ENCODE measurements at places on chromosomes 7 and 10. TPM values are rescaled to one million over a fixed set of nuclear protein-coding genes. Genes with fewer than 3 reads are reported as not detected.
A peak's percentile ranks its signal among the peaks of the same experiment; 100 is the strongest.

- DNase-seq: no peak
These were observed 23.3 kb upstream of the AGBL3 start for GRCh38 chr7:134963036-134963435.

DNA sequence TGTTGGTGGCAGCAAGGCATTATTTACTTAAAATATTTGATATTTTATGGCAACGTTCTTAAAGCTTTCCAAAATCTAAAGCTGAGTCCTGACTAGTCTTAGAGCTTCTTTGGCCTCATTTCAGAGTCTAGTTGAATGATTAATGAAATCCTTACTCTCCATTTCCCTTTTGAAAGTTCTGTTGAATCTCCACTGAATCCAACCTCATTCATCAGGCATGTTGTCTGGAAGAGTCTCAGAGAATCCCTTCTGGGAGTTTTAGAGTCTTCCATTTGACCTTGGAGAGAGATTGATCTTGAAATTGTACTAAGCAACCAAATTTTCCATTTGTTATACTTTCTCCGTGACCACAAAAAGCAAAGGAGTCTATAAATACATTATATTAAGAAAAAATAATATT, 198.5 kb upstream of the TMEM196 start:
- DNase-seq: no peak

Gene GFRA1
- total RNA-seq: 49.4 TPM

DNA sequence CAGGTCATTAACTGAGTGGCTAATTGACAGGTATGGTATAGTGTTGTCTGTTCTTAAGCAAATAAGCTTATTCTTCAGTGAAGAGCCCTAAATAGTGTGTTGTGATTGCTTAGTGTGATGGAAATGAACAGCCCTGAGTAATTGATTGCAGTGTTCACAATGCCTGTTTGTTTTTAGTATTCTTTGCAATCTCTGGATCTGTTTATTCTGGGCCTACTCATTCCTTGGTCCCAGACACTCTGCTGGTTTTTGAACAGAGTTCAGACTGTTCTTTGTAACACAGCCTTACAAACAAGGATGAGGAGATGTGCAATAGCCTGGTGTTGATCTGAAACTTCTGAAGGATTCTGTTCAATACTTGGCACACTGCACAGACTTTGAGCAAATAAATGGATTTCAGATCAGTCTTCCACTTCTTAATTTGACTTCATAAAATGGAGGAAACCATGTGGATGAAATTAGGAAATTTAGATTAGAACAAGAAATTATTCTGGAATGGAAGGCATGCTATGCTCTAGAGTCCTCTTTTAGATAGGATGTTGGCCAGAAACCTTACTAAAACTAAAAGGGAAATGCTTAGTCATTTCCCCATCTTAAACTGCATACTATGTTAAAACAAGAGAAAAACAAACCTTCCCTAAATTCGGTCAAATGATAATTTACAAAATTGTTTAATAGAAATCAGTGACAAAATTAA, 444.2 kb upstream of the SEMA3D start:
- no peak for DNase-seq

DNA sequence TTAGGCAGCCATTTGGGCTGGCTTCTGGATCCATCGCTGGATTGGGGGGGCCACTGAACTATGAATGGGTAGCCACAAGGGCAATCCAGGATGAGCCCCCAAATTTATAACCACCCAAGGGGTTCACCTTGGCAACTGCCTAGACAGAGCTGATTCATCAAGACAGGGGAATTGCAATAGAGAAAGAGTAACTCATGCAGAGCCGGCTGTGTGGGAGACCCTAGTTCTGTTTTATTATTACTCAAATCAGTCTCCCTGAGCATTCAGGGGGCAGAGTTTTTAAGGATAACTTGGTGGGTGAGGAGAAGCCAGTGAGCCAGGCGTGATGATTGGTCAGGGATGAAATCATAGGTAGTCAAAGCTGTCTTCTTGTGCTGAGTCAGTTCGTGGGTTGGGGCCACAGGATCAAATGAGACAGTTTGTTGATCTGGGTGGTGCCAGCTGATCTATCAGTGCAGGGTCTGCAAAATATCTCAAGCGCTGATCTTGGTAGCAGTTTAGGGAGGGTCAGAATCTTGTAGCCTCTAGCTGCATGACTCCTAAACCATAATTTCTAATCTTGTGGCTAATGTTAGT, 57.9 kb downstream of the DNAJB9 start:
- DNase-seq: no peak

- DNase-seq: no peak
These were observed 87.3 kb upstream of the TOMM7 start for GRCh38 chr7:22909917-22910316.

Gene CPXM2
- not detected for total RNA-seq

Gene MTG1
- 26.8 TPM for total RNA-seq

Gene MYL10
- not detected for total RNA-seq

DNA sequence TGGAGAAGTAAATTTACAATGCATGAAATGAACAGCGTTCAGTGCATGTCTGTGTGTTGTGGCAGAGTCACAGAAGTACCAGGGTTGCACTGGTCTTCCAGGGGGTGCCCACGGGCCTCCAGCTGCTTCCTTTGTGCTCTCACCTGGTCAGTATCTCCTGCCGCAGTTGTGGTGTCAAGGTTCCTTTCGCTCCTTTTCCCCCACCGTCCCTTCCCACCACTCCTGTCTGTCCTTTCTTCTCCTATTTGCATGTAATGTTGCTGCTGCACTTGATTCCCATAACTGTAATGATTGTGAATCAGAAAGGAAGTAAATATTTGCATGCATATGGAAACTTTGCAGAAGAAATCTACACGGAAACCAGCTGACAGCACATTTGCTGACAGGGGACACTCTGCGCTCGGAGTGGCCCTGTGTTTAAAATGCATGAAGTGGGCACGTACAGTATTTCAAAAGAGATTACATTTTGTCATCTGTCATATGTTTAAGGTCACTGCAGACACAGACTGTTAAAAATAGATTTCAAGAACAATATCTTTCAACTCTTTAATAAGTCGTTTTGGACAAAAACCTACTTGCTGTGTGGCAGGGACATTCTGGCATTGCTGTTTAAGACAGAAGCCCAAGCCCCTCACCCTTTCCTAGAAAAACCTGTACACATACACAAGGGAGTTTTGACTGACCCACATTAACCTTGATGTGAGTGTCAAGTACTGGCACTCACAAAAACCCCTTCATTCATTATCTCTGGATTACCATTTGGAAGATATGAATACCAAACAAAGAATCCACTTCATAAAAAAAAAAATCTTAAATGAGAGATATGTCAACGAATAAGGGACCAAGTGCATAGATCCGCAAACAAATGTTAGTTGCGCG, 336.7 kb upstream of the KLF6 start:
- no peak for DNase-seq

Gene SLF2
- total RNA-seq: 21.9 TPM

DNA sequence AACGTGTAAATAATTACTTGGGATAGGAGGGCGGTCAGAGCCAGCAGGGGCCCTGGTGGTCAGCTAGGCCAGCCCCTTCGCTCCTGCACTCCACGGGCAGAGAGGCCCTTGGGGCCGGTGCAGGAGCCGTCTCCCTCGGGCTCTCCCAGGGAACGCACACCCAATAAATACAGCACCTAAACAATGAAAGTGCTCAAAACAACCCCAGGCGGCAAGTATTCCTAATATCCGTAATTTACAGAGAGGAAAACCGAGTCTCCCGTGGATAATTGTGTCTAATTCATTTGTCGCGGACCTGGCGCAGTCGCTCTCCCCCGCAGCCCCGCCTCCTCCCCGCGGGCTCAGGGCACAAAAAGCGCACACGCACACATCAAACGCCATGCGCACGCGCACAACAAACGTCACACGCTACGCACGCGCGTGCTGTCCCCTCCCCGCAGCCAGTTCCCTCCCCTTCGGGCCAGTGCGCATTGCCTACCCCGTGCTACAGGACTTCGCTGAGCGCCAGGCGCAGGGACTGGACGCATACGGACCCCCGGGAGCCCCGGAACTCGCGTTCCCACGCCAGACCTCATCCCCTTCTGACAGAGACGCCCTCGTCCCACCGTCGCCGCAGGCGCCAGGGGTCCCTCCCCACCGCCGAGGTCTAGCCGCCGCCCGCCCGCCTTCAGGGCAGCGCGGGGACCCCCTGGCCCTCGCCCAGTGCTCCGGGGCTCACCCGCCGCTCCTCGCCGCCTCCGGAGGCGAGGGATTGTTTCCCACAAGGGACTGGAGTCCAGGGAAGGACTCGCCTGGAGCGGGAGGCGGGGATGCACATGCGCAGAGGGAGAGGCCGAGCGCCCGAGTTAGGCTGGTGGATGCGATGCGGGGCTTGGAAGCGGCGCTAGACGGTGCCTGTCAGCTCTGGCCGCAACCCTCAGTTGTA, at the start of gene ZNF248:
ZNF248 (minus strand) TSS at position 324 of the 925 bp plus-strand sequence. CDS start 1,300 bp downstream, outside the sequence.
- DNase-seq: peak; percentile 89

DNA sequence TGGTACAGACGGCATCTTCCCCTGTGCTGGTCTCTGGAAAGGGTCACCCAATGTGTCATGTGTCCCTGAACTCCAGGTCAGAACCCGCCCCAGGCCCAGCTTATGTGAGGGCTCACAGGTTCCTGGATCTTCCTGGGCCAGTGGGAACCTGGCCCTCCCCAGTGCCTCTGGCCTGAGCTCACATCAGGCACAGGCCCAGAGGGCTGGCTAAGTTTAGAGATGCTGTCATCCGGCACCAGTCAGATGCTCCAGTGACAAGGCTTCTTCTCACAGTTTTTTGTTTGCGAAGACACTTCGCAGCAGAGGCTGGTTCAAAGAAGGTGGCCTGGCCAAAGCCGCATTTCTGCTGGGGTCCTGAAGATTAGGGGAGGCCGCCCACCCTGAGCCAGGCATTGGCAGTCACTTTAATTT, 11.8 kb downstream of the CAMK2B start:
- no peak for DNase-seq

Gene OR2A42
- not detected for total RNA-seq

DNA sequence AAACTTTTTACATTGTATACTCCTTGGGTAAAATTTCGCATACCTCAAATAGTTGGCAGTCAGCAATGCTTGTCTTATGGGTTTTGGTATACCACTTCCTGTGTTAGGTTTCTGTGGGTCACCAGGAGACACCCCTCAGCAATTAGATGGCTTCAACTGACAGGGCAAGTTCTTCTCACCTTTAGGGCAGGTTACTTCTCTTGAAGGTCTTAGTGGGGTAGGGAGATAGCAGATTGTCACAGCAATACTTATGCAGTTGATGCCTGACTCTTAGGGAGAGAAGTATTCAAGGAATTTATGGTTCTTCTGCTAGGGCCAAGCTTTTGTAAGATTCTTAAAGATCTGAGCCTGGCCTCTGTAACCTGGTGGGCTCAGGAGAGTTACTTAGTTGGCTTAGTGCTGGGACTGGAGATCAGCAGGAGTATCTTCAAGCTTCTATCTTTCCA, 42.9 kb downstream of the MKLN1 start:
- peak; percentile 84 for DNase-seq

GRCh38 chr7:100059251-100059739, 9.7 kb downstream of the ZSCAN21 start:
- no peak for DNase-seq

Data from M059J (cell line).